ENCODE measurements at places on chromosomes 7 and 10. TPM values are rescaled to one million over a fixed set of nuclear protein-coding genes. Genes with fewer than 3 reads are reported as not detected.

DNA sequence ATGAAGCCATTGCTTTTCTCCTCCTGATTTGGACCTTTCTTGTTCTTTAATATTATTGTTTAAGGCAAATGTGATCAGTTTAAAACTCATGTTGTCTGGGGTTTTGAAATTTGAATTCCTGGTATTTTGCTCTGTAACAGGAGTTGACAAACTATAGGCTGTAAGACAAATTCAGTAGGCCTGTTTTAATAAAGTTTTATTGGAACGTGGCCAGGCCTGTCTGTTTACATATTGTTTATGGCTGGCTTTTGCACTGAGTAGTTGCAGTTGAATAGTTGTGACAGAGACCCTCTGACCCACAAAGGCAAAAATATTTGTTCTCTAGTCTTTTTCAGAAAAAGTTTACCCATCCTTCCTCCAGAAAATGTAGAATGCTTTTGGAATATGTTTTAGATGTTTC is 29.8 kb downstream of the STARD3NL start:
- H3K4me3 ChIP-seq: no peak overlapping the region
- H3K4me1 ChIP-seq: peaks cover 14% of the 10 kb centered on the region
- H3K27ac ChIP-seq: no peak overlapping the region
- no peak for DNase-seq

- H3K27me3 ChIP-seq: no peaks in the 10 kb centered on the region
- no peak for DNase-seq
- H3K4me1 ChIP-seq: no peaks in the 10 kb centered on the region
- H3K36me3 ChIP-seq: no peaks in the 10 kb centered on the region
- H3K4me3 ChIP-seq: no peak overlapping the region
Observed at GRCh38 chr10:75342397-75342796, 59.2 kb downstream of the ZNF503 start.

FIGNL1 gene
- 0.60 TPM for polyA plus RNA-seq

CCL26 gene
- polyA plus RNA-seq: 1.8 TPM

DNA sequence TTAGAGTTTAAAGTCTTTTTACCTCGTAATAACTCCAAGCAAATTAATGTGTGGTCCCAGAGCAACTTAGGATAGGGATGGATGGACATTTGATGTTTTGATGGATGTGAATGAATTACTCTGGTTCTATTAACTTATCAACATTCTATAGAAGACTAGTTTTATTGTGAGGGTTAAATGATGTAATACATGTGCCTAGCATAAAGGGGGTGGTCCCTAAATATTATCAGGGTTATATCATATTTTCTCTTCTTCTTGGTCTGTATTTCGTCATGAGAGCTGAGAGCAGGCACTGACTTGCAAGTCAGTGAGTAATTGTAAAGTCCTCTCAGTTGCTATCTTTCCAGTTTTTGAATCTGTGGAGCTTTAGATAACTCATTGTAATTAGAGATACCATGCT is 219.3 kb downstream of the GATA3 start:
- no peak overlapping the region for H3K4me3 ChIP-seq
- no peaks in the 10 kb centered on the region for H3K4me1 ChIP-seq
- H3K36me3 ChIP-seq: no peaks in the 10 kb centered on the region
- no peak overlapping the region for H3K27ac ChIP-seq

CTTNBP2 gene
- polyA plus RNA-seq: 0.92 TPM

- H3K27ac ChIP-seq: no peak overlapping the region
- H3K36me3 ChIP-seq: no peaks in the 10 kb centered on the region
- DNase-seq: no peak
- no peak overlapping the region for H3K4me3 ChIP-seq
- no peaks in the 10 kb centered on the region for H3K27me3 ChIP-seq
Observed at GRCh38 chr7:12127455-12127854, 83.6 kb upstream of the TMEM106B start.

TAC1 gene
- polyA plus RNA-seq: 0.60 TPM

- no peak for DNase-seq
- H3K36me3 ChIP-seq: no peaks in the 10 kb centered on the region
- H3K4me1 ChIP-seq: peaks cover 9% of the 10 kb centered on the region
- no peaks in the 10 kb centered on the region for H3K27me3 ChIP-seq
Observed at GRCh38 chr7:101622609-101623173, 6.4 kb downstream of the MYL10 start.

LRRTM3 gene
- not detected for polyA plus RNA-seq

- H3K36me3 ChIP-seq: no peaks in the 10 kb centered on the region
- no peak overlapping the region for H3K4me3 ChIP-seq
- no peak overlapping the region for H3K27ac ChIP-seq
- no peak for DNase-seq
Observed at GRCh38 chr7:71787513-71787912, 624.6 kb downstream of the CALN1 start.

CACNB2 gene
- polyA plus RNA-seq: 2.4 TPM

DNA sequence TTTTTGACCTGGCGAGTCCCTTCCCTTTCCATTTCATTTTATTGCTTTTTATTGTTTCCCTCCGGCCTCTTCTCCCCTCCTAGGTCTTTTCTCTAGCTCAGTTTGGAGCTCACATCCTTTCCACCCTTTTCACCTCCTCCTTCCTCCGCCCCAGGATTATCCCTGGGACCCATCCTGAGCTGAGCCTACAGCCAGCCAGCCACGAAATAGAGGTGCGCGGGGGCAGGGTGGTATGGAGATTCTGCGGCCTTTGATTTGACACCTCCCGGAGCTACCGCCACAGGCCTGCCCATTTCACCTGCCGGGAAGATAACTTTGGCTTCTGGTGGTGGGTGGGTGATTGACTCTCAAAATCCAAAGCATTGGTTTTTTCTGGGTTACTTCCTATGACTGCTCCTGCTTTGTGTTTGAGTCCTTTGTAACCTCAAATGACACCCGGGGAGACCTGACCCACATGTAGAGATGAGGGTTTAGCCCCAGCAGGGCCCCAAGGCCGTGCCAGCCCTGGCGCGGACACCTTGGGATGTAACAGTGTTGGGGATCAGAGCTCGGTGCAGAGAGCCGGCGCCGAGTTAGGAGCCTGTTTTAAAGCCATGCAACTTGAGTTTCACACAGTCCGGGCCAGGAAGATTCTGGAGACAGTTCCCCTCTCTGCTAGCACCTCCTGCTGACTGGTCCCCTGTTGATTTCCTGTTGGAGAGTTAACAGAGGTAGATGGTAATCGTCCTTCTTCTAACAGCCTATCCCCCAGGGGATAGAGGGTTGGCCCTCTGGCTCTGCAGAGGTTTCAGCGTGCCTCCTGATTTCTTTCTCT is 1.5 kb downstream of the DUSP5 start:
- H3K4me3 ChIP-seq: peak overlapping the region; percentile 64
- no peak for DNase-seq
- no peaks in the 10 kb centered on the region for H3K36me3 ChIP-seq

- no peaks in the 10 kb centered on the region for H3K4me1 ChIP-seq
- DNase-seq: no peak
- H3K36me3 ChIP-seq: no peaks in the 10 kb centered on the region
- H3K4me3 ChIP-seq: no peak overlapping the region
- no peaks in the 10 kb centered on the region for H3K27me3 ChIP-seq
Observed at GRCh38 chr7:31526864-31527263, 13.0 kb downstream of the ITPRID1 start.

DNA sequence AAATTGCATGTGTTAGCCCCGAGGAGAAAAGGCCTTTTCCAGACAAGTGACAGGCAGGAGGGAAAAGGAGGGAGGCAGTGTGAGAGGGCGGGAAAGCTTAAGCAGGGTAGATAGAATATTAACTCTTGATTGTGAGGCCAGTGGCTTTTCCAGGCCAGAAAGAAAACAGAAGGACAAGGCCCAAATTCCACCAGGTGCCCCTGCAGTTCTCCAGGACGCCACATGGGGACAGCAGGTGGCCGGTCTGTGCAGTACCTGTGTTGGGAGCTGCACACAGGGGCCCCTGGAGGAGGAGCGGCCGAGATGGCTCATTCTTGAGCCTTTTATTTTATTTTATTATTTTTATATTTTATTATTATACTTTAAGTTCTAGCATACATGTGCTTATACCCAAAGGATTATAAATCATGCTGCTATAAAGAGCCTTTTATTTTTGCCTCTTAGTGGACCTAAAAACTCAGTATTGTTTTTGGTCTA is 141.3 kb upstream of the KLF14 start:
- H3K4me1 ChIP-seq: no peaks in the 10 kb centered on the region
- no peak for DNase-seq
- no peak overlapping the region for H3K27ac ChIP-seq
- no peaks in the 10 kb centered on the region for H3K36me3 ChIP-seq
- H3K4me3 ChIP-seq: no peak overlapping the region

- no peak for DNase-seq
- H3K27ac ChIP-seq: no peak overlapping the region
- H3K36me3 ChIP-seq: no peaks in the 10 kb centered on the region
- peaks cover 12% of the 10 kb centered on the region for H3K4me1 ChIP-seq
Observed at GRCh38 chr10:5656737-5657579, 9.4 kb downstream of the ASB13 start.

DNA sequence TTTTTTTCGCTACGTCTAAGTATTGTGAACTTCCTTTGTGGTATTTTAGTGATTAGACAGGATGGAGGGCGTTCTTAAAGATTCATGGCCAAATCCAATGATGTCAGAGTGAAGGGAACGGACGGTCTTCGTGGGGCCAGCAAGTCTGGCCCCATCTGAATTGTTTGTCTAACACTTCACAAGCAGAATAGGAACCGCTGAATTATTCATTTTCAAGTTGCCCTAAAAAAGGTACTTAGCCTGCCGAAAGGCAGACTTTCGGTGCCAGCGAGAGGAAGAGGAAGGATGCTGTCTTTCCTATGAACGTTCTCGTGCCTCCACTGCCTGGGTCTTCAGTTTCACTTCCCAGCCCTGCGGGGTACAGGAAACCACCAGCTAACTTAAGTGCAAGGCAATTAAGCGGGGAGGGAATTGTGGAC is 145.7 kb upstream of the SH2B2 start:
- H3K27ac ChIP-seq: no peak overlapping the region
- no peak overlapping the region for H3K4me3 ChIP-seq
- no peaks in the 10 kb centered on the region for H3K27me3 ChIP-seq
- DNase-seq: no peak
- H3K4me1 ChIP-seq: no peaks in the 10 kb centered on the region
- H3K36me3 ChIP-seq: peaks cover 5% of the 10 kb centered on the region

All from sigmoid colon (tissue), 7 donors.